Jurkat, Clone E6-1 (cell line): ENCODE measurements at places on chromosomes 2 and 18.

- no peak for DNase-seq
Observed at GRCh38 chr2:54903736-54904554, 146.3 kb downstream of the RTN4 start.

DNA sequence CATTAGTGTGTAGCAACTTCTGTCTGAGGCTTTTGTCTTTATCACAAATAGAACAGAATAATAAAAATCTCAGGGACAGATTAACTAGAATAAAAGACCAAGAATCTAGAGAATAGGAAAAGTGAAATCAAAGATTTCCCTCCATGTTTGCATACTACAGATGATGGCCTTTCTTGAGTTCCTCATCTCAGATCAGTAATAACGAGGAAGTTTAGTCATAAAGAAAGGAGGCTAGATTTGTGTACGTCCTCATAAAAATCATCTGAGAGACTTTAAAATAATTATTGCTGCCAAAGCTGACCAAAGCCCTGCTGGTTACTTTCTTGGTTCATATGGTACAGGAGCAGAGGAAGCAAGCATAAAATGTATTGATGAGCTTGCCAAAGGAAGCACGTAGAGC lies 117.3 kb downstream of the MIB1 start:
- no peak for DNase-seq

- no peak for DNase-seq
Observed at GRCh38 chr2:38080346-38080745, 4.4 kb upstream of the CYP1B1 start.

DNA sequence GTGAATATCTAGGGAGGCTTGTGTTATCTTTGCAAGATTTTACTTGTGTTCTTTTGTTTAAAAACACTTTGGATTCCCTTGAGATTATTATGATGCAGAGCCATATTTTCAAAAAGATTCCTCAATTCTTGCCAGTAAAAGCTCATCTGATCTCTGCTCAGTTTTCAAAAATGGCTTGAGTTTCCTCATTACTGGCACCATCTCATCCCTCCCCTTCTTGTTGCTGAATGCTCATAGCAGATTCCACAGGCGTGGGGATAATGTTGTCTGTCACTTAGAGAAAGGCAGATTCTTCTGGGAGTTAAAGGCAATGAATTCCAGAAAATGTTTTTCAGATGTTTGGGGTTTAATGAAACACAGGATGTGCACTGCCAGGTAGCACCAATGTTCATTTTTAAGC lies 170.4 kb upstream of the TANK start:
- no peak for DNase-seq

DNA sequence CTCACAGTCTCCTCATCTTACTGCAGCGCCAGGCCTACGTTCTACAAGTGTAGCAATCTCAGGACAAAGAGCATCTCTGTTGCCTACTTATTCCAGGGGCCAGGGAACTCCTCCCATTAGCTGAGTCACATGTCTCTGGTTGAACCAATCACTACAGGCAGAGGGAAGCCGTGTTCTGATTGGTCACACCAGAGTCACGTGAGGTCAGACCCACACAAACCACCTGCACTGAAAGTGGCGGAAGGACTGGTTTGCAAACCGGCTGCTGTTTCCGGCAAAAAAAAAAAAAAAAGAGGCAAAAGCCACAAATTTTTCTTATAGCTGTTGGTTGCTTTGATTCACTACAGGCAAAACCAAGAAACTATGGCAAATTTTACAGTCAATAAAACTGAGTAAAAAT lies 21.9 kb upstream of the USP14 start:
- peak; percentile 70 for DNase-seq

DNA sequence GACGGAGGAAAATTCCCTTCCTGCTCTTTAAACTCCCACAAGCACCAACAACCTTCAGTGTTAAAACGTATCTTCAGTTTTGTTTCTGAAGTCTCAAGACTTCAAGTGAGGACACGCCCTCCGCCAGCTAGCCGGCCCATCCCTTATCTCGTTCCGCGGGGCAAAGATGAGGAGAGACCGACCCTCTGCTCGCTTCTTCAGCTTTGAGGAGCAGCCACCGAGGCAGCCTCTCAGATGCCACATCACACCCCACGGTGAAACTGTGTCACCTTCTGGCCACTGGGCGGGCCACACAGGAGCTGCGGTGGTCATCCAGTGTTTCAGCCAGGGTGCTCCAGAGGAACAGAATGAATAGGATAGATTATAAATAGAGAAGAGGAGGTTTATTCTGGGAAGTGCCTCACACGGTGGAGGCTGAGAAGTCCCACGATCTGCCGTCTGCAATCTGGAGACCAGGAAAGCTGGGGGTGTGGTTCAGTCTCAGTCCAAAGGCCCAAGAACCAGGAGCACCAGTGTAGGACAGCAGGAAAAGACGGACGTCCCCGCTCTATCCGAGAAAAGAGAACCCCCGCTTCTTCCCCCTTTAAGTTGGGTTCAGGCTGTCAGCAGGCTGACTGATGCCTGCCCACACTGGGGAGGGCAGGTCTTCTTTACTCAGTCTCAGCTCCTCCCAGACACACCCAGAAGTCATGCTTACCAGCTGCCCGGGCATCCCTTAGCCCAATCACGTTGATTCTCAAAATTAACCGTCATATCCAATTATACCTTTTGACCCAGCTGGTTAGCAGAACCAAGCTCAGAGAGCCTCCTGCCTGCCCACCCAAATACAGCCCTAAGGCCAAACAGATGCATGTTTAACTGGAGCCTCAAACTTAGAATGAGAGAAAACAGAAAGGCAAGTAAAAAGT lies 399.7 kb upstream of the ID2 start:
- no peak for DNase-seq

DNA sequence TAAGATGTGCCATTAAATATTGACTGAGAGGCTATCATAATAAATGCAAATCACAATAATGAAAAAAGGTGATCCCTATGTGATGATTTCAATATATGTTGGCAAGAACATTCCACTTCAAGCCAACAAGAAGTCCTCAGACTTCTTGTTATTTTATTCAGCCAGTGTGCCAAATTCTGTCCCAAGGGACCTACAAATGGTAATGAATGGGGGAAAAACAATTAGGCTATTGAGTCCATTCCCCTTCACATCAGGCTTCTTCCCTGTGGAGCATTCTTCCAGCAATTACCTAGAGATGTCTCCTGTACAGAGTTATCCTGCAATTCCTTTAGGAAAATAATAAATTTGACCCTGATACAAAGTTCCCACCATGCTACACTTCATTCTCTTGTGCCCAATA lies 144.4 kb downstream of the PIEZO2 start:
- no peak for DNase-seq
